ENCODE measurements at places on chromosomes 2 and 18.

DNA sequence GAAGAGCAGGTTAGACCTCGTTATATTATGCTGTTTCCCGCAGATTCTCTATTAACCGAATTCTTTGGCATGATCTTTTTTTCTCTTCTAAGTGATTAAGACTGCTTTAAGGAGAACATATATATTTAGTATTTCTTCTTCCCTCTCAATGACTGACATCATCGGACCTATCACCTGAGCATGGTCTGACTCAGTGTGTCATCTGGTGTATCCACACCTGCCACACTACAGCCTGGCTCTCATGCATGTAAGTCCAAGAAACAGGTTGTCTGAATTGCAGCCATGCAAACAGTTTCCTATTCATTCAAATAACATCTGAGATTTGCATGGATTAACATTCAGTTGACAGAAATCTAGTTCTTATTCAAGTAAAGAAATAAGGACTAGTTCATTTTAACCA is 55.1 kb upstream of the CWC22 start:
- DNase-seq: peak; percentile 37

GRCh38 chr2:64392529-64392928 is 61.4 kb upstream of the LGALSL start:
- no peak for DNase-seq

- no peak for DNase-seq
Measured at GRCh38 chr18:55489034-55489986, 98.7 kb downstream of the TCF4 start.

DNA sequence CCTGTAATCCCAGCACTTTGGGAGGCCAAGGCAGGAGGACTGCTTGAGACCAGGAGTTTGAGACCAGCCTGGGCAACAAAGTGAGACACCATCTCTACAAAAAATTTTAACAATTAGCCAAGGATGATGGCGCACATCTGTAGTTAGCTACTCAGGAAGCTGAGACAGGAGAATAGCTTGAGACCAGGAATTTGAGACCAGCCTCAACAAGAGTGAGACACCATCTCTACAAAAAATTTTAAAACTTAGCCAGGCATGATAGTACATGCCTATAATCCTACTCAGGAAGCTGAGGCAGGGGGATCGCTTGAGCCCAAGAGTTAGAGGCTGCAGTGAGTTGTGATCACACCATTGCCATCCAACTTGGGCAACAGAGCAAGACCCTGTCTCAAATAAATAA is 7.0 kb downstream of the MEMO1 start:
- peak; percentile 90 for DNase-seq

DNA sequence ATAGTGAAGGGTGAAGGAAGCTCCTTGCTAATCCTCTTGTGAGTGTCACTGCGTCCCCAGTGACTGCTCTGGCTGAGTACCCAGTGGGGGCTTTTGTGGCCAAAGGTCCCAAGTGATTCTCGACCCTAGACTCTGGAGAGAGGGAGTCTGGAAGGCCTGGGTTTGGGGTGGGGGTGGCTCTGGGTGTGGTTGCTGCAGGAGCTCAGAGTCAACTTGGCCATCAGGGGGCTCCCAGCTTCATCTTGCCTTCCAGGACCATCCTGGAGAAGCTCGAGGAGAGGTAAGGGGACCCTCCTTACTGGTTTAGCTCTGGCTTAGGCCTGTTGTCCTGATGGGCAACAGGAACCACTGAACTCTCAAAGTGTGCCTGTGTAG is 592 bp downstream of the PSD4 start:
- no peak for DNase-seq

DNA sequence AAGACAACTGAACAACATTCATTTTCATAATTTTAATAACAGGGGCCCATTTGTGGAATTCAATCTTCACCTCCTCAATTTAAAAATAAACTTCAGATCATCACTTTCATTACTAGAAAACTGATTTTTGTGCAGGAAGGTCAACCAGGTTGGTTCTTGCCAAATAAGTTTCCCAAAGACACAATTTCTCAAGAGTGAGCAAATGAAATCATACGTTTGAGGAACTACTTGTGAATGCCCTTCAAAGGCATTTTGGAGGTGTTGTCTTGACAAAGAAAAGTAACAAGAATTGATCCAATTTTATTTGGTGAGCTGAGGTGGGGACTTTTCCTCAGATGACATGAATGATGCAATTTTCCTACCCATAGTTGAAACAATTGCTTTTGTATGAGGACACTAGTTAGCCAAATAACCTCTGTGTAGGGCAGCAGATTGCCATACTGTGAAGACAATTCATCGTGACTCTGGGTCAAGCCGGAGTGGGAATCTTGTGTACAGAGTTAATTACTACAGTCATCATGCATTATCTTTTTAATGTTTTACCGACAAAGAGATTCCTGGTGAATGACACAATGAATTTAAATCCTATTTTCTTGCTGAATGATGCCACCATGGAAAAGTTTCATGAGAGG is 121.8 kb downstream of the TGFA start:
- DNase-seq: no peak

- DNase-seq: no peak
Measured at GRCh38 chr2:110874453-110875383, 142.3 kb downstream of the ACOXL start.

GRCh38 chr2:213022987-213023386 is 128.4 kb downstream of the IKZF2 start:
- no peak for DNase-seq

DNA sequence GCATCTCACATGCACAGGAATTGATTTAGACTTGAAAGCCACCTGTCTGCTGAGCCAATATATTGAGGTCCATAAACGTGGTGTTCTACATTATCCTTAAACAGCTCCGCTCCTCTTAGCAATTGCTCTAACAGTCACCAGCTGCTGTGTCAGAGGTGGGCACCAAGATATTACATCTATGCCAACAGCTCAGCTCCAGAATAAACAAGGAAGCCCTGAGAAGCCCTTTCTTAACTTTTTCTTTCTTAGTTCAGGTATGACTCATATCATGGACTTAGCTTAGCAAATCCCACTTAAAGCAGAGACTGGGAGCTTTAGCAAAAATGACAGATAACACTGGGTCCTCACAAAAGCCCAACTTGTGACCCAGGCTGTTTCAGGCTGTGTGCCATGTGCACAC is 436.6 kb downstream of the IRS1 start:
- DNase-seq: peak; percentile 56

DNA sequence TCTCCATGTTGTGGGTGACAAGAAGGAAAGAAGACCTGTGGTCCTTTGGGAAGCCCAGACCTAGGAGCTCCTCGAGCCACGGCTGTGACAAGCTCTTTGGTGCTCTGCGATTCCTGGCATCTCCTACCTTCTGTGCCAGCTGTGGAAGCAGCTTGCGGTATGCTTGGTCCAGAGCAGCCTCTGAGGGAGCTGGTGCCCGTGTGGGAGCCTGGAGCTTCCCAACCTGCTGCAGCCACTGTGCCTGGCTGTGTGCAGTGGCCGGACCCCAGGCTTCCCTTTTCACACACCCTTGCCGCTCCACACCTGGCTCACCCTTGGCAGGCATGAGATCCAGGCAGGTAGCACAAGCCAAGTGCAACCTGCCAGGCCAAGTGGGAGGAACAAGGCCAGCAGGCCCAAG is 1328.6 kb upstream of the SLC39A10 start:
- DNase-seq: no peak

Measured in epithelial cell of esophagus (primary cell).